Skin of body (tissue), 3 donors: ENCODE measurements at places on chromosomes 11 and 22.
A peak's percentile ranks its signal among the peaks of the same experiment; 100 is the strongest.

GRCh38 chr22:28810821-28811491 is 10.6 kb upstream of the XBP1 start:
- no peak for DNase-seq

- no peak for DNase-seq
Observed at GRCh38 chr11:831118-831864, 1.5 kb upstream of the CD151 start.

- peak; percentile 14 for DNase-seq
Observed at GRCh38 chr22:31449506-31449905, 40.1 kb downstream of the EIF4ENIF1 start.

DNA sequence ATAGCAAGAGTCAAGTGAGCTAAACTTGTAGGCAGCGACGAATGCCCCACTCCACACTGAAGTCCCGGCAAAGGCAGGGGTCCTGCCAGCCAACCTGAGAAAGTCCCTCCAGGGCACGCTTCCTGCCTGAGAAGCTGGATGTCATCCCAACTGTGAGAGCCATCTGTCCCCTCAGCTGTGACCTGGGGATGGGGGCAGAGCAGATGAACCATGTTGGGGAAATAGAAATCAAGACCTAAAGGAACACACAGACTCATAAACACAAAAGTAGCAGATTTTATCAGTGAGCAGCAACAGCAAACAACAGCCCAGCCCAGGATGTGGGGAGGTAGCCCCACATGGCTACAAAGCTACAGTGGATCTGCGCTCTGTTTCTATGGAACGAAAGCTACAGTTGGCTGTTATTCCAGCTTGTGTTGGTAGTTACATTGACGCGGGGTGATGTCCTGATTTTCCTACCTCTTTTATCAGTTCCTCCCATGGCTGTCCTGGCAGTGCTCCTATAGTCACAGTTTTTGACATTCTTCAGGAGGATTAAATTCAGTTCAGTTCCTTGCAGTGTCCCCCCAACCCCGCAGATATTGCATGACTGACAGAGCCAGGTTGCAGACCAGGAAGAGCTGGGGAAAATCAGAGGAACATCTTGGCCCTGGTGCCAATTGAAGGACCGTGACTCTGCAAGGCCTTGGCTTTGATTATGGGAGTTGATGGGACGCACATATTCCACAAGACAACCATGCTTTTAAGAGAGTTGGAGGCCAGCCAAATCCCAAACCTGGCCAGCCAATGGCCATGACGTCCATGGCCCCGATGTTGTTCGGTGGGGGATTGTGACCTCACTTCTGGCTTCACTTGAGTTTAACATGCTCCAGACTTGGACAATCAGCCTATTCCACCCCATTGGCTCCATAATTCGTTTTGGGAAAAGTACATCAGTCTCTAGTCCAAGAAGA is 14.6 kb downstream of the MRGPRD start:
- peak; percentile 62 for DNase-seq

GRCh38 chr11:15885854-15886253 is 470.5 kb downstream of the SOX6 start:
- DNase-seq = no peak

GRCh38 chr11:17021511-17021910 is 7.3 kb upstream of the PLEKHA7 start:
- no peak for DNase-seq

DNA sequence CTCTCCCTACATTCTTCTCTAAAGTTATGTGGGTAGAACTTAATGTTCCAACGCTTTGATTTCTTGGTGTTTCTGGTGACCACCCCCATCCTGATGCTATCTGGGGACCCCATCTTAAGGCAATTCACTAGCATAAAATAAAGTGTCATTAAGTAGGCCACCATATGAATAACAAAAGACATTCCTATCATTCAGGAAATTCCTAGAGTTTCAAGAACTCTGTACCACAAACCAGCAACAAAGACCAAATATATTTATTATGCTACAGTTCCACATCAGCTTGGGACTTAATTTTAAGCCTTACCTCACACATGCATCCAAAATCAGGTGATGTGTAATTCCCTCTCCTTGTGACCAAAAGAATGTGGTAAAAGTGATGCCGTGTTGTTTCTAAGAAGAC is 254.6 kb upstream of the LRRC4C start:
- no peak for DNase-seq

GRCh38 chr11:122598971-122599370 is 56.6 kb upstream of the UBASH3B start:
- no peak for DNase-seq

GRCh38 chr22:41772645-41773044 is 27.8 kb upstream of the CCDC134 start:
- no peak for DNase-seq

DNA sequence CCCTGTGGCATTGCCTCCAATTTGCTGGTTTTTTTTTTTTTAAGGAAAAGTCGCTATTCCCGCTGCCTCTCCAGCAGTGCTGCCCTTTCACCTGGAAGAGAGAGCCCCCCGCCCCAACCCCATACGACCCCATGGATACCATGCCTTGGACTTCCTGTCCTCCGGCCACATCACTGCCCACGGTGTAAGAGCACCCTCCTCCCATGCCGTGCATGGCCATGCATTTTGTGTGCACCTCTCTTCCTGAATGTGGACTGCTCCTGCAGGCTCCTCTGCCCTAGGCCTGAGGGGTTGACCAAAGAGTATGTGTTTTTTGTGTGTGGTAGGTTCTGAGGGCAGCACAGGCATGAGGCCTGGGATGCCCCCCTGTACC is 65.6 kb upstream of the SPON1 start:
- DNase-seq = no peak

DNA sequence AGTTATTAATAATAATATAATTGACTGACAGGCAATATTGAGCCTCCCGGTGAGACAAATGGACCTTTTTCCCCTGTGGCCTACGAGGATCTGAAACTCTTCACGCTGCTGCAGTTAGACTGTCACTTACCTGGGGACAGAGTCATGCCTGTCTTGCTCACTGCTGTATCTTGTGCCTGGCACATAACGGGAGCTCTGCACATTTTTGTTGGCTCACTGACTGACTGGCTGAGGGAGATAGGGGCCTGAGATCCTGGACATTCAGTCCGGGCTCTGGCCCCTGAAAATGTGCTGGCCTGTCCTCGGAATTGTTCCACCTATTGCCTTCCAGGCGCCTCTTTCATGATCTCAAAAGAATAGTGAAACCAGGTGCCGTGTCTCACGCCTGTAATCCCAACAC is 743 bp upstream of the CD3D start:
- no peak for DNase-seq

GRCh38 chr11:93517041-93517440 is 26.1 kb downstream of the SMCO4 start:
- no peak for DNase-seq

DNA sequence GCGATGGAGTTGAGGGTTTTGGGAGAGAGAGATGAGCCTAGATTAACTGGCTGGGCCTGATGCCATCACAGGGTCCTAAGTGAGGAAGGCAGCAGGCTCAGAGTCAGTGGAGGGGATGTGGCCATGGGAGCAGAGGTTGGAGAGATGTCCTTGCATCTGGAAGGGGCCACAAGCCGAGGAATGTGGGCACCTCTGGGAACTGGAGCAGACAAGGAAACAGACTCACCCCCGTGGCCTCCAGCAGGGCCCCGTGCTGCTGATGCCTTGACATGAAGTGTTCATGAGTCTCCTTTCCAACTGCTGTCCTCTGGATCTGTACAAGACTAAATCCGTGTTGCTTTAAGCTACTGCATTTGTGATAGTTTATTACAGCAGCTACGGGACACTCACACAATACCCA is 49.2 kb downstream of the SHISAL1 start:
- DNase-seq = no peak

- DNase-seq = peak; percentile 22
Observed at GRCh38 chr22:45240810-45241631, at the start of gene KIAA0930. TSS of gene KIAA0930 (minus strand) at chr22:45240894. CDS start at chr22:45240703, 191 bp downstream.

- DNase-seq = no peak
Observed at GRCh38 chr11:12099132-12099873, 11.1 kb upstream of the MICAL2 start.

DNA sequence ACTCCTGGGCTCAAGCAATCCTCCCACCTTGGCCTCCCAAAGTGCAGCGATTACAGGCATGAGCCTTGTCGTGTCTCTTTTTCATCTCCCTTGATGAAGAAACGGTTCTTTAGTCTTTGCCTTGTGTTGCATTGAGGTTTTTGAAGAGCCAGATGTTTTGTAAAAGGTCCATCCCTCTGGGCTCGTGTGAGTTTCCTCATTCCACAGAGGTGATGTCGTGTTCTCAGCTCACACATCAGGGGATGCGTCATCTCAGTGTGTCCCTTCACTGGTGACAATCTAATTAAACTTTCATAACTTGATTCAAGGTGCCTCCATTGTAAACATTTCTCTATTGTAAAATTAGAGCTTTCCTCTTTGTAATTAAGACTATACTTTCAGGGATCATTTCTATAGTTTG is 29.7 kb upstream of the TEF start:
- no peak for DNase-seq

- DNase-seq = no peak
Observed at GRCh38 chr11:57380975-57381374, at the start of gene PRG3. TSS of gene PRG3 (minus strand) at chr11:57381150. CDS start at chr11:57380708, 442 bp downstream.

- no peak for DNase-seq
Observed at GRCh38 chr22:39567135-39567946, 3.2 kb upstream of the CACNA1I start.

DNA sequence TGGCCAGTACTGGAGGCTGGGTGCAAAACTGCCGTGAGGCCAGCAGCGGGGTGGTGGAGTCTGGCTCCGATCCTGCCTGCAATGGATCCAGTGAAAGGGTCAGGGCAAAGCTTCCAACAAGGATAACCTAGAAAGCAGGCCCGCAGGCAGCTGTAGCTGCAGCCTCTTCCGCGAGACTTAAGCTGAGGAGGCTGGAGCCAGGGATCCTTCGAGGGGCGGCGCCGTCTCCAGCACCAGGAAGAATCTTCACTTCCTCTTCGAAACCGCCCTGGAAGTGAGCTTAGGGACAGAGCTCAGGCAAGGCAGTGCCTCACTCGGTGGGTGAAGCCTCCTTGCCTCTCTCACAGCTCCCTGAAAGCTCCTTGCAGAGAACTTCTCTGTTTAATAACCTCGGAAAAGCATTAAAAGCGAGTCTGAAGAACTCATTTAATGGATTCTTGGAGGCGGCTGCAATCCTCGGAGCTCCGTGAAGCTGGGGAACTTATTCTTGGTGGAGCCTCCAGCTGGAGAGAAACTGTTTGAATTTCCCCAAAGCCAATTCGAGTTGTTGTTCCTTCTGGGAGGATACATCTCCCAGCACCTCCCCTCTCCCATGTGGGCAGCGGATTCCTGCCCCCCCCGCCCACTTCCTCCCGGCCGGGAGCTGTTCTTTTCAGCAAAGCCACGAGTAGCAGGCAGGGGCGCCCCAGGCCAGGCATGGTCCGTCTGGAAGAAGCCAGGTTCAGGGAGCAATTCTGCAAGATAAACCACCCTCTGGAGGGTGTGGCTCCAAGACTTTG is 169.9 kb downstream of the CTTN start:
- DNase-seq = peak; percentile 79

DNA sequence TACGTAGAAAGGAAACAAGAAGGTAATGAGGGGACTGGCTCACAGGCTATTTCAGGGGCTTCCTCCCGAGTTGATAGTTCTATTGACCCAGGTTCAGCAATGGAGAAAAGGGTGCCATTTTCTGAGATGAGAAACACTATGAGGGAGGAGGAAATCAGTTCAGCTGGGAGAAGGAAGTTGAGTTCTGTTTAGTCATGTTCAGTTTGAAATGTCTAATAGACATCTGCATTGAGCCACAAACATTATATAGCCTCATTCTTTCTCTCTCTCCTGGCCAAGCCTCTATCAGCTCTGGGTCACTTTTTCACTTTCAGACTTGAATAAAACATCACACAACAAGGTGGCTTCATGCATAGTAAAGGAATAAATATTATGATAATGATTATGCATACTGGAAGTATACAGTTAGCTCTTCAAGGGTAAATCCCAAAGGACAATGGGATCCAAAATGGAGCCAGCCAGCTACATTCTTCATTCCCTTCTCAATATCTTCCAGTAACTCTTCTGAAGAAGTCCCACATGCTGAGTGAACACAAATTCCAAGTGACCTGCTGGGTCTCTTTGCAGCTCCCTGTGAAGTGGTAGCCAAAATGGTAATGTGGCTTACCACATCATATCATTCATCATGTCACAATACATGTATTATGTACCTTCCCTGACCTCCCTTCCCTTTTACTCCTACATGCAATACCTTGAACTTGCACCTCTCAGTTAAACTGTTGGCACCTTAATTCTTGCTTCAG is 80.9 kb upstream of the CD44 start:
- no peak for DNase-seq

- DNase-seq = no peak
Observed at GRCh38 chr11:134370526-134371435, 39.0 kb downstream of the GLB1L2 start.

GRCh38 chr11:86069408-86070101 is 671 bp upstream of the PICALM start:
- DNase-seq = peak; percentile 86

- DNase-seq = no peak
Observed at GRCh38 chr11:111472228-111472627, 40.0 kb downstream of the BTG4 start.

GRCh38 chr11:112805658-112806057 is 155.6 kb upstream of the NCAM1 start:
- DNase-seq = no peak

DNA sequence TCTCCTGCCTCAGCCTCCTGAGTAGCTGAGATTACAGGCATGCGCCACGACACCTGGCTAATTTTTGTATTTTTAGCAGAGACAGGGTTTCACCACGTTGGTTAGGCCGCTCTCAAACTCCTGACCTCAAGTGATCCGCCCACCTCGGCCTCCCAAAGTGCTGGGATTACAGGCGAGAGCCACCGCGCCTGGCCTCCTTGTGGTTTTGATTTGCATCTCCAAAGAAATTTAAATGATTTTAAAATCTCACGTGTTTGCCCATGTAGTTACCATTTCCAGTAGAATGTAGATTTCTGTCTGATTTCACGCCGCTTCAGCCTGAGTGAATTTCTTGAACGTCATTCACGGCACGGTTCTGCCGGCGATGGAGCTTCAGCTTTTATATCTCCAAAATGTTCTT is 55.8 kb downstream of the IGF2 start:
- no peak for DNase-seq

- DNase-seq = no peak
Observed at GRCh38 chr11:133692126-133692934, 153.0 kb downstream of the SPATA19 start.

GRCh38 chr11:76783896-76784813 is 999 bp downstream of the TSKU start:
- DNase-seq = peak; percentile 28

- no peak for DNase-seq
Observed at GRCh38 chr11:129995163-129995562, 7.5 kb downstream of the PRDM10 start.

- no peak for DNase-seq
Observed at GRCh38 chr22:31637447-31637890, 24.5 kb downstream of the PISD start.

- peak; percentile 84 for DNase-seq
Observed at GRCh38 chr11:86818462-86819192, 18.3 kb downstream of the PRSS23 start.
